ENCODE measurements at places on chromosomes 12 and 14.

DNA sequence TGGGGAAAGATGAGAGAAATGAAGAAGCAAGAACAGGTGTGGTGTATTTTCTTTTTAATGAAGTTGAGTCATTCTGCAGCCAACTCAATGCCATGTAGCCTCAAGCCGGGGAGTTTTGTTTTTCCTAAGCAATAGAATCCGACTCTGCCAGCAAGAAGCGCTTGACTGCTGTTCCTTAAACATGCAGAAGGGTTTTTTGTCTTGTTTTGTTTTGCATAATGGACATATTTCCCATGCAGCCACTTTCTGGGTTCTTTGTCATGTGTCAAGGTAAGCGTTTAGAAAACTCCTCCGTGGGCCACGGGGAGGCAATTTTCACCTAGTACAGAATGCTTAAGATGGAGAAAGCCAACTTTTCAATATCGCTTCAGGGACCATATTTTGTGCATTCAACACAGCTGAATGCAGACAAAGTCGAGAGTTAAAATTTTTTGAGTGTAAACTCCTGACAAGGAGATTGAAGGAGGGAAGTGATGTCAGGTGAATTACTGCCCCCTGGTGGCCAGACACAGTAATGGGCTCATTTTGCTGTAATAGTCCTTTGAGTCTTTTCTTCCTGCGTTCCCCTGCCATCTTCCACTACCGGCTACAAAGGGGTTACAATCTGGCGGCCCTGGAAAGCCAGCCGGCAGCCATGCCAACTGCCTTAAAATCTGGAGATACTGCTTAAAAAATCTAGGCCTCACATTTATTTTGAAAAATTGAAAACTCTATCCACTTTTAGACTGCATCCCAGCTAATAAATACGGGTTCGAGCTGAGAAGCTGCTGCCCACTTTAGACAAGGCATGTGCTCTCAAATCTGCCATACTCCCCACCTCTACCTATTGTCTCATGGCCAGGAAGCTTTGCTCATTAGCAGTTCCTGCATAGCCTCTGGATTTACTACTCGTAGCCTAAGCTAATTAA lies 3.2 kb upstream of the FICD start:
- DNase-seq, result peak; percentile 60

DNA sequence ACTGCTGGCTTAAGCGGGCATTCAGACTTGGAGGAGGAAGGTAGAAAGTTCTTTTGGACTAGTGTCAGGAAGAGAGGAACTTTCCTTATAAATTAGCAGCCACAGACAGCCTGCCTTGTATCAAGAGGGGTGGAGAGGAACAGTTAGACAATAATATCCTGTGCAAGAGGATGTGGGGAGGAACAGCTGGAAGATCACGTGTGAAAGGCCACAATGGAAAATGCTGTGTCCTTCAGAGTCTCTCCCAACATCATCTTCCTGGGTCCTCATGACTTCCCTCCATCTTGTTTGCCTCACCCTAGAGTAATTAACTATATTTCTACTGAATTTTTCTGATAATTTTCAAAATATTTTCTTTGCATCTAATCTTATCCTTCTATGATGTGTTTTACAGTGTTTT lies 117.4 kb downstream of the MGAT4C start:
- no peak for DNase-seq

DNA sequence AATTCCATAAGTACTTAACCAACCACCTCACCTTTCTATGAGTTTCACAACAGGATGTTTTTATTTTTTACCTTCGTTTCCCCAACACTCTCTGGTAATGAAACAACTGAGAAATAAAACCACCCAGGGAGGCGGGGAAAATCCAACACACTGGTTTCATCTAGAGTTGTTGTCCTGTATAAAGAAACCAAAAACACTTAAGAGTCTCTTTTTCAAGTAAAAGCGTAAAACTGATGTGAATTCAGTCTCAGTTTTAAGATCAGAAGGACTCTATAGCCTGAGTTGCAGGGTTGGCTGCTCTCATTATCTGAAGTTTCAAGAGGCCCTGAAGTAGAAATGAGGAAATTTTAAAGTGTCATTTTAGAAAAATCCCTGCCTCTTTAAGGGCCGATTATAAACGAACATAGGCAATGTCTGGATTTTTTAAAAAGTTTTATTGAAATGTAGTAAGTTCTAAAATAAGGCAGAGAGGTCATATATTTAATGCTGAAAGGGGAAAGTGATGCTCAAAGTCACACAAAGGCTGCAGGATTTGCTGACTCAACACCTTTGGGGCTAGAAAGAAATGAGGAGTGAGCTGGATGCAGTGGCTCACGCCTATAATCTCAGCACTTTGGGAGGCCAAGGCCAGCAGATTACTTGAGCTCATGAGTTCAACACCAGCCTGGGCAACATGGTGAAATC lies 27.2 kb downstream of the HIGD1C start:
- DNase-seq, result no peak

- no peak for DNase-seq
Measured at GRCh38 chr12:93991829-93992461, 156.4 kb upstream of the PLXNC1 start.

- no peak for DNase-seq
Measured at GRCh38 chr12:104975587-104976343, 10.4 kb upstream of the NOPCHAP1 start.

DNA sequence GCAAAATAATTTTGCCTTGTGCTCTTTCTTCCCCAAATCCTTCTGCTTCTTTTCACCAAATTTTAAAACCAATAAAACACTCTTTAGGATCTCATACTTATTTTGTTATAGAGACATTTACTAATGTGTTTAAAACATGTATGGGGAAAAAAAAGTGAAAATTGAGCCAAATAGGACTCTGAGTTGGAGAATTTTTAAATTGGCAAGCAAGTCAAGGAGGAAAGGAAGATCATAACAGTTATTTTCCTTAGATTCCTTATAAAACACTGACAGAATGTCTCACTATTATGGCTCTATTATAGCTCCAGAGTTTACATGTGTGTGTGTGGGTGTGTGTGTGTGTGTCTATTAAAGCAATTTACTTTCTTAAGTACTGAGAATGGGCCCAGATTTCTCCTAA lies 220.5 kb downstream of the SLC6A15 start:
- no peak for DNase-seq

DNA sequence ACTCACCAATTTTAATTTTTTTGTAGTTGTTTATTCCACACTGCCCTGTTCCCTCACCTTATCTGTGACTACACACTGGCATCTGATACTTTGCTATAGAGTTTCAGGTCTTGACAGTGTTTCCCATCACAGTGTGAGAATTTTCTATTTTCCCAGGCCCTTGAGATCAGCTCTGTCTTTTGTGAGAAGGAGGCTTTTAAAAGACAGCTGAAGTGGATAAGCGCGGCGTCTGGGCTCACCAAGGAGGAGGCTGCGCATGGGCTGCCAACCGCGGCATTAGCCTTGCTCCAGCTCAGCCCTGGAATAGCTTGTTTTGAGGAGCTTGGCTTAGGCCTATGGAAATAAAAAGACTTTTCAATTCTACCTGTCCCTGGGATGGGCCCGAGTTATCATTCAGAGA lies 181.3 kb downstream of the RMST start:
- DNase-seq, result no peak

- peak; percentile 33 for DNase-seq
Measured at GRCh38 chr12:55901881-55902490, 25.7 kb downstream of the PYM1 start.

- no peak for DNase-seq
Measured at GRCh38 chr12:1488908-1489381, 105.4 kb downstream of the FBXL14 start.

GRCh38 chr12:32080435-32080834 lies 26.2 kb upstream of the BICD1 start:
- no peak for DNase-seq

All from K562 (cell line).